ENCODE measurements at places on chromosomes 11 and 22.
A peak's percentile ranks its signal among the peaks of the same experiment; 100 is the strongest.

DNA sequence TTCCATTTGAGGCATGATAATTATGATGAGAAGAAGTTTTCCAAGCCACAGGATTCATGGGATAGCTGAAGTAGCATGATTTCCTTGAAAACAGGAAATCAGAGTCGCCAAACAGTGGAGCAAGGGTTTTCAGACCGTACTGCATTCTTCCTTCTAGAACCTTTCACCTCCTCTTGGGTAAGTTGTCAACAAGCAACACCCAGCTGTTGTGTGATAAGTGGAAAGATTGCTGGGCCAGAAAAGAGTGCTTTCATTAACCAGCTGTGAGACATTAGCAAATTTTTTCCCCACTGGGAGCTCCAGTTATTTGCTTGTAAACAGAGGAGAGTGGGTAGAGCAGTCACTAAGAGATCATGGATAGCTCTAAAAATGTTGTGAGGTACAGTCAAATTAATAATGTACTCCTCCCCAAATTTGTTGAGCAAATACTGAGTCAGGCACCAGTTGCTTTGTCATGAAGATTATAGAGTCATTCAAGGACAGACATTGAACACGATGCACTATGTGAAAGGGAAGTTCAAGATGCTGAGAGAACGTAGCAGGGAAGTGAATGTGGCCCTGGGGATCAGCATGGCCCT lies 11.7 kb upstream of the MPEG1 start:
- peak; percentile 57 for DNase-seq

DNA sequence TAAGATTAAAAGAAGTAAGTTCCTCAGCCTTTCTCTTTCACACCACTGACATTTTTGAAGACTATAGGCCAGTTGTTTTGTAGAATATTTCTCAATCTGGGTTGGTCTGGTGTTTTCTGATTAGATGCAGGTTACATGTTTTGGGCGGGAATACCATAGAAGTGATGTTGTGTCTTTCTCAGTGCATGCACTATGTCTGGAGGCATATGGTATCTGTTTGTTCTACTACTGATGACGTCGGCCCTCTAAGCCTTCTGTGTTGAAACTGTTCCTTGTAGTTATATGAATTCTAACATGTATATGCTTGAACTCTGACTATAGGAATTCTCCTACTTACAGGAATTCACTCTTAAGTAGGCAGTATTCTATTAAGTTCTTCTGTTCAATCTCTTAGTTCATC lies 21.6 kb downstream of the ZFTA start:
- peak; percentile 44 for DNase-seq

DNA sequence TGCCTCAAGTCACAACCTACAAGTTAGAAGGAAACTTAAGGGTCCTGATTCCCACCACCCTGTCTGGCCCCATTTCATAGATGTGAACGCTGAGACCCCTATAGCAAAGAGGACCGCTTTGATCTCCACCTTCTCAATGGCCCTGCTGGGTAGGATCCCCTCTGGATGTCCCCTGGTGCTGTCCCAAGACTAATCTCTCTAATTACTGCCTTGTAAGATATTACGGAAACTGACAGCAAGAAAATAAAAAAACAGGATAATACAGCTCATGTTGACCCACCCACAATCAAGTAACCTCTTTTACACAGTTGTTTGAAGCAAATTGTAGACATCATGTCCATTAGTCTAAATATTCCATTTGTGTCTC lies 20.9 kb downstream of the IGLL5 start:
- no peak for DNase-seq

GRCh38 chr11:3037040-3037944 lies 19.9 kb downstream of the CARS1 start:
- peak; percentile 12 for DNase-seq

- no peak for DNase-seq
These were observed 181.0 kb downstream of the TENM4 start for GRCh38 chr11:79259800-79260199.

Data from skin of body (tissue), 3 donors.